Spinal cord (tissue), 10 donors: ENCODE measurements at places on chromosomes 2 and 18.

GRCh38 chr2:888211-888801, 62.3 kb upstream of the SNTG2 start:
- peaks cover 10% of the 10 kb centered on the region for H3K27me3 ChIP-seq
- no peak overlapping the region for H3K4me3 ChIP-seq
- no peaks in the 10 kb centered on the region for H3K36me3 ChIP-seq
- H3K4me1 ChIP-seq = no peaks in the 10 kb centered on the region
- DNase-seq = no peak

DNA sequence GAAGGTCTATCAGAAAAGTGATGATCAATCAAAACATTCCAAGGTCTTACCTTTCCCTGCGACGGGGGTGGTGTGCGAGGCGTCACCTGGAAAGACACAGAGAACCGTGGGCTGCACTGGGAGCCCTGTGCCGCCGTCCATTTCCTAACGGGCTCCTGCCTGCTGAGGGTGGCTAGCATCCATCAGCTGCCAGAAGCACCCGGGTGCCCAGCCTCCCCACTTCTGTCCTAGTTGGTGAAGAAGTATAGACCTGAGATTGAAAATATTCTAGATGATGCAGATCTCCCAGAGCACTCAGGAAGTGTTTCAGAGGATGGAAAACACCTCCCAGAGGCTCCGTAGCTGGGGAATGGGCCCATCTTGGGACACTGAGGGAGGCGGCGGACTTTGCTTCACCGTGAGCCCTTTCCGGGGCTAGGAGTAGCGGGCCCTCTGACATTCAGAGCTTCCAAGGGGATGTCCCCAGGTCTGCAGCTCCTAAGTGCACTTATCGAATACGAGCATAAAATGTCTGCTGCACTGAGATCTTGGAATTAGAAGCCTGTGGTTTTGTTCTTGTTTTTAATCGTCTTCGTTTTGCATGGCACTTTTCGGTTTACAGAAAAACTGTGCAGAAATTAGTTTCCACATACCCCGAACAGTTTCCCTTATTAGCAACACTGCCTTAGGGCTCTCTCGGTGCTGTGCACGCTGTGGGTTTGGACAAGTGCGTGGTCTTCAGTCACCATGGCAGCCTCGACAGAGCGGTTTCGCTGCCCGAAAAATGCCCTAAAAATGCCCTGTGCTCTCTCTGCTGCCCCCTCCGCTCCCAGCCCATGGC, 143.5 kb downstream of the MBP start:
- DNase-seq = no peak
- H3K27me3 ChIP-seq = no peaks in the 10 kb centered on the region
- no peak overlapping the region for H3K4me3 ChIP-seq
- no peak overlapping the region for H3K27ac ChIP-seq
- H3K36me3 ChIP-seq = peaks cover 33% of the 10 kb centered on the region

- no peaks in the 10 kb centered on the region for H3K4me1 ChIP-seq
- no peak overlapping the region for H3K4me3 ChIP-seq
- H3K27me3 ChIP-seq = no peaks in the 10 kb centered on the region
- H3K27ac ChIP-seq = no peak overlapping the region
- no peak for DNase-seq
Observed at GRCh38 chr2:151120011-151120410, 141.7 kb downstream of the RBM43 start.

GRCh38 chr2:46392561-46393346, 86.6 kb upstream of the TMEM247 start:
- H3K36me3 ChIP-seq = no peaks in the 10 kb centered on the region
- no peak overlapping the region for H3K4me3 ChIP-seq
- peaks cover 10% of the 10 kb centered on the region for H3K4me1 ChIP-seq
- H3K27me3 ChIP-seq = no peaks in the 10 kb centered on the region

GRCh38 chr18:48611785-48612480, 73.1 kb downstream of the CTIF start:
- no peaks in the 10 kb centered on the region for H3K27me3 ChIP-seq
- peaks cover 24% of the 10 kb centered on the region for H3K36me3 ChIP-seq
- no peak overlapping the region for H3K27ac ChIP-seq
- peaks cover 60% of the 10 kb centered on the region for H3K4me1 ChIP-seq
- H3K4me3 ChIP-seq = no peak overlapping the region
- no peak for DNase-seq

- no peak overlapping the region for H3K27ac ChIP-seq
- DNase-seq = no peak
- no peaks in the 10 kb centered on the region for H3K27me3 ChIP-seq
Observed at GRCh38 chr2:215921895-215922294, 91.5 kb downstream of the MREG start.

DNA sequence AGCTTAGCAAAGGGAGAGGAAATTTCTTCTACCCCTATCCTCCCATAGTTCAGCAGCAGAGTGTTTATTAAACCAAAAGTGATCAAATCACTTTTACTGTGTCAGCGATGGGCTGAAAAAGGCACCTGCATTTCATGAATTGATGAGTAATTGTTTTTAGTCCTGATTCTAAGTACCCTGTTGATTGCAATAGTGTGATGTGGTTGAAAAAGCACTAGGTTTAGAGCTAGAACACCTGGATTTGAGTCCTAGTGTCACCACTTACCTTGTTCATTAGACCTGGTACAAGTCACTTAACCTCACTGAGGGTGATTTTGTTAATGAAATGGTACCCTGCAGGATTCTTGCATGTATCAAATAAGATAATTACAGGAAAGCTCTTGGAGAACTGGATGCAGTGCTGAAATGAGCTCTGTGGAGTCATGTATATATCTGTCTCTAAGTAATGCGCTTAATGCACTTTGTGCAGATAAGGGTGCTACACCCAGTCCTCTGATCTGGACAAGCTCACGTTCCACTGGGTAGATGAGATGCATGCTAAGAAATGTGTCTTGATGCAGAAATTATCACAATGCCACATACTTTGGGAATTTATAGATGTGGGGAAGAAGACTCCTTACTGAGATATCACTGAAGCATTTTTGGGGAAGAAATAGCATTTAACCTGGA, 289.6 kb downstream of the PARD3B start:
- no peaks in the 10 kb centered on the region for H3K4me1 ChIP-seq
- no peaks in the 10 kb centered on the region for H3K27me3 ChIP-seq
- DNase-seq = no peak
- H3K36me3 ChIP-seq = no peaks in the 10 kb centered on the region
- H3K4me3 ChIP-seq = no peak overlapping the region

GRCh38 chr18:49045585-49045984, 94.8 kb upstream of the SMAD7 start:
- no peak overlapping the region for H3K4me3 ChIP-seq
- peaks cover 14% of the 10 kb centered on the region for H3K4me1 ChIP-seq
- H3K27ac ChIP-seq = no peak overlapping the region

- no peak for DNase-seq
- H3K36me3 ChIP-seq = no peaks in the 10 kb centered on the region
- H3K27me3 ChIP-seq = no peaks in the 10 kb centered on the region
- H3K27ac ChIP-seq = no peak overlapping the region
Observed at GRCh38 chr2:69366-70344, 23.4 kb upstream of the FAM110C start.

GRCh38 chr18:24985586-24985985, 366.4 kb downstream of the ZNF521 start:
- no peak overlapping the region for H3K4me3 ChIP-seq
- H3K36me3 ChIP-seq = no peaks in the 10 kb centered on the region
- no peak for DNase-seq
- H3K4me1 ChIP-seq = peaks cover 9% of the 10 kb centered on the region
- no peaks in the 10 kb centered on the region for H3K27me3 ChIP-seq
- no peak overlapping the region for H3K27ac ChIP-seq
